ENCODE measurements at places on chromosomes 7 and 10.

DNA sequence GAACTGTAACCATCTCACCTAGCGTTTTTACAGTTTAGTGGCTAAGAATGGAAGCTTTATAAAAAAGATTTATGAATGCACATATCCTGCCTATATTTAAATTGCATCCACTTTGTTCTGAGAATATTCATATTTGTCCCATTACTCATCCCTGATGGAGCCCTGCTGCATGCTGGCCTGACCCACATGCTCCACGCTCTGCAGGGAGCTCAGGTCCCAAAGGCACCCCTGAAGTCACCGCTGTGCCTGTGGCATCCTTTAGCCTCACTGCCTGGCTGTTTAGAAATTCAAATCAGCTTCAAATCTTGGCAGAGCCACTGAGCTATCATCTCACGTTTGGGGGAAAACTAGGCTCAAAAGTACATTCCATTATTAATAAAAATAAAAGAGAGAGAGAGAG, 24.4 kb downstream of the C10orf90 start:
- no peak for DNase-seq

GRCh38 chr10:31594347-31594873, 275.4 kb downstream of the ZEB1 start:
- DNase-seq = no peak

DNA sequence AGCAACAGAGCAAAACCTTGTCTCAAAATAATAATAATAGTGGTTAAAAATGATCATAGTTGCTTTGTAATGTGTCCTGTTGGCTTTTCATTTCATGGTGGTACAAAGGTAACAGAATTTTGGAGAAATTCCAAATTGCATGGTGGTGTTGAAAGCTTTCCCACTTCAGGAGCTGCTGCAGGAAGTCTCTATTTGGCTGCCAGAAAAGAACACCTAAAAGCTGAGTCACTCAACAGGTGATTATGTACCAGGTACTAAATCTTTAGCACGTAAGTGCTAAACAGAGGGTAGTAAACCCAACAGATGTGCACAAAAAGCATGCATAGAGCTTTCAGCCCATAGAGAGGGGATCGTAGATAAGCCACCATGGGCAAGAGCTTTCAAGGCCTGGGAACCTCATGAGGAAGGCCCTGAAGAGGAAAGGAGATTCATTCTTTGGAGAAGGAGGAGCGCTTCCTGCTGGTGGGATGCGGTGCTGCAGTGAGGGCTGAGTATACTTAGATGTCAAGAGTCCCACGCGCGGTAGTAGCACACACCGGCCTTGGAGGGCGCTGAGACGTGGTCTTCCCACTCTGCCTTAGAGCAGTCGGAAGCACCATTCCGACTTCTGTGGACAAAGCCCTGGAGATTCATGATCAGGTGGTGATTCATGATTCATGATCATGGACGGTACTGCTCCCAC, 118.7 kb downstream of the RALA start:
- peak; percentile 47 for DNase-seq

DNA sequence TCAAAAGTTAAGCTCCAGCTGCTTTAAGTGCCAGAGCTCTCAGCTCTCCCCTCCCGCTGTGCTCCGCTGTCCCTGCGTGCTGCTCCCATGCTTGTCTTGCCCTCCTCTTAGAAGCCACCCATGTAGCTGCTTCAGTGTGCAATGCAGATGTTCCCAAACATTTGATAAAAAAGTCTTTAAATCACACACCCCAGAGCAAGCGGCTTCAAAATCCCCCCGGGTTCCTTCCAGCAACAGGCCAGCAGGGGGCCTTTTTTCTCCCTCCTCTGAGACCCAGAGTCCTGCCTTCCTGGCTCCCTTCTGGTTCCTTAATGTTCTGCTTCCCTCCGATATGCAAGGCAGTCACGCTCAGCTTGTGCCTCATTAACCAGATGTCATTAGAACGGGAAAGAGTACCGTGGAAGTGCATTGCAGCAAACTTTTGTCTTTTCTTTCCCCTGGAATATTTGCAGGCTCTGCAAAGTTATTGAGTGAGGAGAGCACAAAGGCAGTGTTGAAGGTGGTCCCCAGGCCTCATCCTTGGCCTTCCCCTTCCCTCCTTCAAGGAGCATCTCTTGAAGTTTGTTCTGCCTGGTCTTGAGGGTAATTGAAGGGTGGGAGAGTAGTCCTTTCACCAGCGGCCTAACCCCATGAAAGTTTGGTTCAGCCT, 25.5 kb downstream of the LDB3 start:
- no peak for DNase-seq

- DNase-seq = no peak
Measured at GRCh38 chr10:15345450-15345849, 25.6 kb downstream of the FAM171A1 start.

GRCh38 chr10:11113156-11113555, 95.5 kb downstream of the CELF2 start:
- DNase-seq = no peak

- DNase-seq = no peak
Measured at GRCh38 chr7:42964849-42965805, 33.0 kb downstream of the MRPL32 start.

- DNase-seq = peak; percentile 86
Measured at GRCh38 chr10:13371897-13372470, 23.9 kb upstream of the SEPHS1 start.

DNA sequence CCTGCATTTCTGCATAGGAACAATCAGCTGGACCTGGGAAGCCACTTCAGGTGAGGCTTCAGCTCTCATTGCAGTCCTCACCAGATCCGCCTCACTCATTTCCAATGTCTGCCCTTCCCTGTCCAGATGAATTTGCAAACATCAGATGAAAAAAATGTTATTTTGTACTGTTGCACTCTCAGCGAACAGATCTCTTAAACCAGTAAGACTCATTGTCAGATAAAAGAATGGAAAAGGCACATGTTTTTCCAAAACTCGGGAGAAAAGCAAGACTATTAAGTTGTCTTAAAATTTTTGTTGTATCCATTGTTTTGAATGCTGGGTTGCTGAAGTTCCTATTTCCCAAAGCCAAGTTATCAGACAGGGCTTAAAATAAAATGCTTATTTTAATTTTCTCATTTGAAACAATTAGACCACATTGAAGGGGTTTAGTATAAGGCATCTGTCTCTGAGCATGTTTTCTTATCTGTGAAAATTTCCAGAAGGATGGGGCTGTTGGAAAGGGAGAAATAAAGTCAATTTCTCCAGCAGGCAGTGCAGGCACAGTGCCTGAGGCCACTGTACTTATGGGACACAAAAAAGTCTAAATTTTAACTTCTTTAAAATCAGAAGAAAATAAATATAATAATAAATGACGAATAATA, 396.8 kb downstream of the KCNMA1 start:
- DNase-seq = no peak

DNA sequence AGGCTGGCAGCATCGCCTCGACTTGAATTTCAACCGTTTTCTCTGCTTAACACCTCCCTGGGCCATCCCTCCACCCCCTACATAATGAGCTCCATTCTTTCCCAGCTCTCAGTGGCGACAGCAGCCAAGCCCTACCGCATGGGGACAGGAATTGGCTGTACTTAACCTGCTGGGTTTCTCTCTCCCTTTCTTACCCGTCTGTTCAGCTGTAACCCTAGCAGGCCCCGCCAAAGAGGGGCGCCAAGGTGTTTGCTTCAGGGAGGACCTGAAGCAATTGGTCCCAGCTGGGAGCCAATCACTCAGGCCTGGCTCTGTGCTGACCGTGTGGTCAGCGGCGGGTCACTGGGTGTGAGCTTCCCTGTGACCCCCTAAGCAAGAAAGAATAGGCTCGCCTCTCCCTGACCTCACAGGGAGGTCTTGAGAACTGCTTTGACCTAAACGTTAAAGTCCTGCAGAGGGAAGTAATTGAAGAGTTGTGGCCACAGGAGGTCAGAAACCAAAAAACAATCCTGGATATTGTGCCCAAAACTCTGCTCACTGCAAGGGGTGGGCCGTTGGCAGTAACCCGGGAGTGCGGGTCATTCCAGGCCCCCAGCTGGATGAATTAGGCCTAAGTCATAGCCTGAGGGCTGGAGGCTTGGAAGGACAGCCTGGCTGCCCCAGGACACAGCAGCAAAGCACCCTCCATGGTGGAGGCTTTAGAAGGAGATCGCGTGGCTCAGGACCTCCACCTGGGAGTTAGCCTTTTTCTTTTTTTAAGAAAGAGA, 114.6 kb downstream of the ITIH5 start:
- no peak for DNase-seq

- no peak for DNase-seq
Measured at GRCh38 chr7:134963036-134963435, 23.3 kb upstream of the AGBL3 start.

DNA sequence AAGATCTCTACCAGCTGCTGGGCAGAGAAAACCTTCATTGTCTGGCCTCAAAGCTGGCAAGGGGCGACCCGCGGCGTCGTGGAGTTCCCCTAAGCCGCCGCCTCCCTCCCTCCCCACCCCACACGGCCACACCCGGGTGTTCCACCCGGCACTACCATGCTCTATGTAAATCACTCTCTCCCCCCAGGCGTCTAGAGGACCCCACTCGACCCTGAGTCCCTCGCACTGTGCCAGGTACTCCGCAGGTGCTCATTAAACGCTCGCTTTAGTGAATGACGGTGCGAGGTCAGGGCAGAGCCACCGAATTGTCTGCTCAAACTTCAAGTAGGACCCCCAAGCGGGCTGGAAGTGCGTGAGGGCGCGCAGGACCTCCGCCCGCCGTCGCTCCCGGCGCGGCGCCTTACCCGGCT, 628 bp downstream of the PARP12 start:
- DNase-seq = no peak

- no peak for DNase-seq
Measured at GRCh38 chr7:24462984-24463383, 110.3 kb upstream of the PALS2 start.

GRCh38 chr7:51256209-51256781, 60.3 kb downstream of the COBL start:
- no peak for DNase-seq

- DNase-seq = no peak
Measured at GRCh38 chr7:8601121-8601520, 167.7 kb downstream of the NXPH1 start.

GRCh38 chr7:69185170-69185569, 413.1 kb upstream of the AUTS2 start:
- no peak for DNase-seq

DNA sequence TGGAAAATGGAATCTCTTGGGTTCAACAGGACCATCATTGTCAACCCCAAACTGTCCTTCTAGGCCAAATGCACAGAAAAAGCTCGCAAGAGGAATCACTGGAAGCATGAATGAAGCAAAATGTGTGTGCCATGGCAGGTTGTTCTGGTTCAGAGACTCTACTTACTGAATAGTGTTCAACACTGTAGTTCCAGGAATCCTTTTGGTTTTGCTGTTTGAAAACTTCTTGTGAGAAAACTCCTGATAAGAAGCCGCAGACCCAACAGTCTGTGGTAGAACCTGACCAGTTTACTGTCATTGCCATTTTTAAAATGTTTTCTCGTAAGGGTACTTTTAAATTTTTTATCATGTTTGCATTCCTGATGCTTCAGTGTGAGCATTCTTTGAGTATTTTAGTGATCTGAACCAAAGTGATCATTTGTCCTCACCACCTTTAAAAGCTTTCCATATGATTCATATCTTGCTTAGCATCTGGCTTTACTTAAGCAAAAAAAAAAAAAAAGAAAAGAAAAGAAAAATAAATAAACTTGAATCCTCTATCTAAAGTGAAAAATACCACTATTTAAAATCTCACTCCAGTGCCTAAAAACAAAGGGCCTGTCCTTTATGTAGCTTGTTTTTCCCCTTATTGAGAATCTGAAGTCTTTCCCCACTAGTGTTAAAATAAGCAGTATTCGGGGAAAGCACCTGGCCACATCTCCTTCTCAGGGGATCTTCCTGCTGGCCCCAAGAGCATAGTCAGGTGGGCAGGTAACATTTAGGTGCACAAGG, 92.4 kb downstream of the WNT2 start:
- no peak for DNase-seq

DNA sequence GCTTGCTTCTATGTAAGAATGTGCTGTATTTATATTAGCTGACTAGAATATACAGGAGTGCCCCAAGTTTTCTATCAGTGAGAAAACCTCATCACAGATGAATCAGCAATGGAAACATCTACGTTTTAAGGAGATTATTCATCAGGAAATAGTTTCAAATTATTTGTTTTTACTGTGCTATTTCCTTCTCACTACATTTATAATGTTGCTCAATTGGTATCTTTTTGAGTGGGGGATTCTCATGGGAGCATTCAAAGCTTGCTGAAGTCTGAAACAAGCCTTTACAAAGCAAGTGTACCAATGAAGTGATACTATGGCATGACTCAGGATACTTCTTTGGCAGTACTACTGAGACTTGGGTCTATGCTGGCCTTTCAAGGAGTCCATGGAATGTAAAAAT, 191.1 kb upstream of the SLC26A5 start:
- no peak for DNase-seq

GRCh38 chr10:100805543-100806355, 60.4 kb downstream of the PAX2 start:
- DNase-seq = no peak

- DNase-seq = no peak
Measured at GRCh38 chr10:73590881-73591799, at the start of gene USP54. Gene USP54, minus strand, starts transcription at chr10:73591342. Its CDS starts 15,684 bp downstream, at chr10:73575658.

- DNase-seq = no peak
Measured at GRCh38 chr7:44445986-44446671, 44.3 kb downstream of the NUDCD3 start.

DNA sequence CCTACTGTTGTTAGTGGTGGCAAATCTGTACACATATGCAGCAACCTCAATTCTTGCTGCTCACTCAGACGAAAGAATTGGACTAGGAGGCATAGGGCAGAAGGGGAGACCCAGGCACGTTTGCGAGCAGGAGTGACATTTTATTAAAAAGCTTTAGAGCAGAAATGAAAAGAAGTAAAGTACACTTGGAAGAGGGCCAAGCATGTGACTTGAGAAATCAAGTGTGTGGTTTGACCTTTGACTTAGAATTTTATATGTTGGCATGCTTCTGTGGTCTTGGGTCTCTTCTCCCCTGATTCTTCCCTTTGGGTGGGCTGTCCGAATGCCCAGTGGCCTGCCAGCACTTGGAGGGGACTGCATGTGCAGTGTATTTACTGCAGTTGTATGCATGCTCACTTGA, 205.5 kb upstream of the SEMA3D start:
- DNase-seq = no peak

DNA sequence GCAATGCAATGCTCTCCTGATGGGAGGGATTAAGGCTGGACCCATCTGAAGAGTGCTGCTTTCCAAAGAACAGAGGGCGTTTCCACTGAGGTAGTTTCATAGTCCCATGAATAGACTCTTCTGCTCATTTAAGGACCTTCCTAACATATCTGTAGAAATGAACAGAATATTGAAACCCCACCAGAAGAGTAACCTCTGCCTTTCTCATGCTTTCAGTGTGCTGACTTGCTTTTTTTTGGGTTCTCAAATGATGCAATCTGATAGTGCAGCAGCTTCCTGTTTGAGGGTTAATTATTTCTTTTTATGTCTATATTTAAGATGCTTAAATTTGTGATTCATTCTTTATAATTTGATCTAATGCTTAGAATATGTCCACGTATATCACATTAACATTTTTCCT, 82.2 kb downstream of the GATA3 start:
- DNase-seq = no peak

DNA sequence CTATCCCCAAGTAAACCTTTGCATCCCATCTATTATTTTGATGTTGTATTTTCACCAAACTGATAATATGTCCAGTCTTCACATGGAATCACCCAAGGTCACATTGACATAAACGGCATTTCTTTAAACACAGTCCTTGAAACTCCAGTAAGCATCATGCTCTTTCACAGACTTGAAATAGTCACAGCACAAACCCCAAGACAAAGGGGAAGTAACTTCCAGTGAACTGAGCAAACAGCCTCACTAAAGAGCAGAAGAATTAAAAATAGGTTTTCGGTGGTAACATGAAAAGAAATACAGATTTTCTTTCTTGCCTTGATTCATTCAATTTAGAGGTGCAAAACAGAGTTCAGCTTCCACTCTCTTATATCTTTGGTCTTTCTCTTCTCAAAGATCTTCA, 253.7 kb downstream of the SFMBT2 start:
- DNase-seq = no peak
